NCI-H1436 (cell line): ENCODE measurements at places on chromosomes 3 and 15.

GRCh38 chr15:36947035-36947719 lies 153.2 kb downstream of the MEIS2 start:
- DNase-seq = no peak

GRCh38 chr15:84883916-84884781 lies at the start of gene SLC28A1:
SLC28A1 (plus strand) TSS chr15:84884662; CDS start chr15:84887761, 3,099 bp downstream.
- no peak for DNase-seq

DNA sequence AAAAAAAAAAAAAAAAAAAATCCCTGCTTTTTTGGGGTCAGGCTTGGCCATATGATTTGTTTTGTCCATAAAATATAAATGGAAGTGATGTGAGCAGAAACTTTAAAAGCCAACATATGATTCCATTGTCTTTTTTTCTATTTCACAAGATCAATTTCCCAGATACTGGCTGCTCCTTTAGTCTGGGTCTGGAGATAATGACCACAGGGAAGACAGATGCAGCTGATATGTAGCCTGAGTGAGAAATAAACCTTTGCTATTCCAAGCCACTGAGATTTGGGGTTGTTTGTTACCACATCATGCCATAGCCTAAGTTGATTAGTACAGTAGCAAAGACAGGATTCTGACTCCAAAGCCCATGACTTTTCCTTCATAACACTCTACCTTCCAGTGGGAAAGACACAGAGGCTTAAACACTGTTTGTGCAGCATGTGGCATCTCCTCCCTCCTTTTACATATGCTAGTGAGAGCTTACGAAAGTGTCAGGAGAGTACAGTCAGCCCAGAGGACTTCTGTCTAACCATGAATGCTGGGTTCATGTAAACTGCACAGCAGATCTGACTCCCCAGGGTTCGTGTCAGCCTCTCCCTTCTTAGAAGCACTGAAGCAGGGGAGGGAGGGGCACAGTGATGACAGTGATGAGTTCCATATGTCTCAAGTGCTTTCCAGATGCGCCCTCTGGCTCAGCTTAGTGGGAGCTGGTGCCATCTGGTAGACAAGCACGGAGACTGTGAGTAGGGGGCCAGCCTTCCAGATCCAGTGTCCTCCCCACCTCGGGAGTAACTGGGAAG lies 36.7 kb upstream of the SLC7A14 start:
- no peak for DNase-seq

GRCh38 chr3:52181543-52181942 lies 16.4 kb upstream of the ALAS1 start:
- DNase-seq = no peak

GRCh38 chr3:160684368-160684740 lies 7.4 kb downstream of the ARL14 start:
- no peak for DNase-seq
